ENCODE measurements at places on chromosomes 6 and 20. TPM values are rescaled to one million over a fixed set of nuclear protein-coding genes. Genes with fewer than 3 reads are reported as not detected.

The CRISP2 gene
- not detected for total RNA-seq

The UFL1 gene
- total RNA-seq = 17.7 TPM

The ESF1 gene
- total RNA-seq = 4.0 TPM

The PLN gene
- total RNA-seq = not detected

The ZNF341 gene
- total RNA-seq = 1.3 TPM

Data from bronchus fibroblast of lung (primary cell).